ENCODE measurements at places on chromosomes 5 and 9.
A peak's percentile ranks its signal among the peaks of the same experiment; 100 is the strongest.

GRCh38 chr5:52896534-52897237 is 92.5 kb upstream of the ITGA2 start:
- DNase-seq: no peak

GRCh38 chr9:104009826-104010225 is 84.3 kb upstream of the SMC2 start:
- DNase-seq: no peak

GRCh38 chr9:93127395-93127911 is 6.6 kb downstream of the NINJ1 start:
- DNase-seq: no peak

GRCh38 chr5:59038798-59039295 is 456.0 kb downstream of the RAB3C start:
- no peak for DNase-seq

GRCh38 chr9:93686880-93687236 is 110.5 kb downstream of the PHF2 start:
- no peak for DNase-seq

- no peak for DNase-seq
Observed at GRCh38 chr9:99029083-99029645, 75.7 kb upstream of the TGFBR1 start.

DNA sequence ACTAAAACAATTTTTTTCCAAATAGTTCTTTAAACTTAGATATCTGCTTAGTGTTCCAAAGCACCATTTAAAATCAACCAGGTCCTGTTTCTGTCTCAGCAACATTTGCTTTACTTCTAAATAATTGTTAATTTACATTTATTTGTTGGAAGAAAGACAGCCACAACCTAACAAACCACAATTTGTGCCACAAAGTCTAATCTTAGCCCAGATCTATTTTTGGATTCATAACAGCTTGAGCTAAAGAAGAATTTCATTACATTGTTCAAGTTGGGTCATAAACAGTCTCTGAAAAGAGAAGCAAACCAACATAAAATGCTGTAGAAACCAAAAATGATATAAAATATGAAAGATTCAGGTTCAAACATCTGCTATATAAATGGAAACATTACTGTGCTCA is 24.4 kb downstream of the MLLT3 start:
- DNase-seq: no peak

DNA sequence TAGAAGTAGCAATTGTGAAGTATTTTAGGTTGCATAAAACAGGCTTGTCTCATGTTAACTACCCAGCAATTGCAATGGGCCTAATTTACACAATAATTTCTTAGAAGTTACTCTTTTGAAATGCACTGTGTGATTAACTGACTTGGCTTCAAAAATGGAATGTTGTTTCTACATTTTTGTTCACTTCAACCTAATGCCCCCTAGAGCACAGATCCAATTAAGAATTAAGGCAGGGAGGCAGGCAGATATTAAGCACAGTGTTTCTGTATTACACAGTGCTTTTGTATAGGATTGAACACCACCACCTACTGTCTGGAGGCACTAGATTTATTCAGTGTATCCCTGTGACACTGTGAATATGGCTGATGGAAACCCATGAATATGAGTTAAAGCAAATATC is 302.1 kb downstream of the FBXL17 start:
- DNase-seq: no peak

GRCh38 chr9:132182314-132183091 is 20.6 kb downstream of the NTNG2 start:
- DNase-seq: peak; percentile 65

DNA sequence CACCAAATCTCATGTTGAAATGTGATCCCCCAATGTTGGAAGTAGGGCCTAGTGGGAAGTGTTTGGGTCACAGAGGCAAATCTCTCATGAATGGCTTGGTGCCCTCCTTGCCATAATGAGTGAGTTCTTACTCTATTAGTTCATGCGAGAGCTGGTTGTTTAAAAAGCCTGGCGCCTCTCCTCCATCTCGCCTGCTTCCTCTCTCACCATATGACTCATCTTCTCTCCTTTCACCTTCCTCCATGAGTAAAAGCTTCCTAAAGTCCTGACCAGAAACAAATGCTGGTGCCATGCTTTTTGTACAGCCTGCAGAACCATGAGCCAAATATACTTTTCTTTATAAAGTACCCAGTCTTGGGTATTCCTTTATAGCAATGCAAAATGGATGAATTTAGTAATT is 20.9 kb upstream of the ARHGAP26 start:
- DNase-seq: no peak

DNA sequence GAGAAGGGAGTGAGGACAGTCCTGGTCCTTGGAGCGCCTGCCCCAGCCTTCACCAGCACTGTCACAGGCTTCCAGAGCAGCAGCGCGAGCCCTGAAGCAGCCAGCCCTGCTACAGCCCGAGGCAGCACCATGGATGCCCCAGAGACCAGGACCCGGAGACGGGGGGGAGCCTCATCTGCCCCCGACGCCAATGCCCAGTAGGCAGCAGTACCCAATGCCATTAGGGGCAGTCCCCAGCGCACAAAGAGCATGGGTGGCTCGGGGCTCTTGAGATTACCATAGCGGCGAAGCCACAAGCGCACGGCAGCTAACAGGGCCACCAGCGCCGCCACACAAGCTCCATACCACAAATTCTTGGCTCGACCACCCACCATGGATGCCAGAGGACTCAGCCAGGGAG is 4.9 kb downstream of the PIGO start:
- DNase-seq: no peak

GRCh38 chr9:16575142-16575985 is 295.1 kb downstream of the BNC2 start:
- no peak for DNase-seq

DNA sequence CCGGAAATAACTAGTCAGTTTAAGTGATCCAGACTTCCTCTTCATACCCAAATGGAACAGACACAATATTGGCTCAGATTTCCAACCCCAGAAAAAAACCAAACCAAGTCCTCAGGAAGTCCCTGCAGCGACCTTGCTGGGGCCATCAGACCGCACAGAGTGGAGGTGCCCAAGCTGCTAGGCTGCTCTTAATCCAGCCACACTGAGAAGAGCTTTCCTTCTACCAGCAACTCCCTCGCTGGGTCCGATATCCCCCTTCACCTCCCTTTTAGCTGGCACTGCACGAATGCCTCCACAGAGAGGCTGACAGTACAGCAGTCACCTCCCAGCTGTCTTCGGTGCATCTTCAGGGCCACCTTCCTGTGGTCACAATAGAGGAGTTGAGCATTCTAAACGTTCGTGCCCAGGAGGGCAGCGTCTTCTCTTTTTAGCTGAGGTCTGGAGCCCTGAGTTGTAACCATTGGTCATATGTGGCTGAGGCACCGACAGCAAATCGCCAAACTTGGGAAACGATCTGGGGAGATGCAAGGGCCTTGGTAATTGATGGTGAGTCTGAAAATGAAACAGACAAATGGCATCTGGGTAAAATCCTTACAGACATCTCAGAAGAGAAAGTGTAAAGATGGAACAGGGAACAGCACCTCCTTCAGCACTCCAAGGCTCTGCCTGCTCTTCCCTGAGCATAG is 5.7 kb downstream of the NAIF1 start:
- DNase-seq: no peak

DNA sequence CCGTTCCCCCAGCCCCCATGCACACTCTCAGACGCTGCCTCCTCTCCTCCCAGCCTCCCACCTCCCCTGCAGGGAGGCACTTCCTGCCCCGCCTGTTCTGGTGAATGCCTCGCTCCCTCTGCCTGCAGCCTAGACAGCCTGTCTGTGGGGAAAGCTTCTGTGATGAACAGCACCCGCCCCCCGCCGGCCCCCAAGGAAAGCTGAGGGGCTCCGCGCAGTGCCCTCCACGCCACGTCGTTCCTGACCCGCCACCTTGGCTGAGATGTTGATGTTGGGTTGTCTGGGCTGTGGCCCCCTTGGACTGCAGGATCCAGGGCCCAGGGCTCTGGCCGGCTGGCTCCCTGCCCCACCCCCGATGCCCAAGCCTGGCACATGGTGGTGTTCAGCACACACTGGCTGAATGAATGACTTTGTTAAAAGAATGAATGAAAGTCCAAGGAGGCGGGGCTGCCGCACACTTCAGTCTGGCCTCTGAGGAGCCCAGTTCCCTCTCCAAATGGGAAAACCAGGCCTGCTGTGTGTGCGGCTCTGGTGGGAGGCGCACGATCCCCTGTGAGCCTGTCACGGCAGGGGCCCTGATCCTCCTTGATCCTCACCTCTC is 2.1 kb upstream of the MYMK start:
- DNase-seq: no peak

DNA sequence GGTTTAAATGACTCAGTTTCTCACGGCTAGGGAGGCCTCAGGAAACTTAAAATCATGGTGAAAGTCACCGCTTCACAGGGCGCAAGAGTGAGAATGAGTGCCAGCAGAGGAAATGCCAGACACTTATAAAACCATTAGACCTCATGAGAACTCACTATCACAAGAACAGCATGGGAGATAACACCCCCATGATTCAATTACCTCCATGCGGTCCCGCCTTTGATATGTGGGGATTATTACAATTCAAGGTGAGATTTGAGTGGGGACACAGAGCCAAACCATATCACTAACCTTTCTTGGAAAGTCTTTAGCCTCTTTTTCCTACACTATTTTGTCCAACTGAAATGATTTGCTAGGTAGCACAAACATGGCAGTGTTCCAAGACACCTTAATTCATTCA is 533.9 kb upstream of the NUDT12 start:
- no peak for DNase-seq

DNA sequence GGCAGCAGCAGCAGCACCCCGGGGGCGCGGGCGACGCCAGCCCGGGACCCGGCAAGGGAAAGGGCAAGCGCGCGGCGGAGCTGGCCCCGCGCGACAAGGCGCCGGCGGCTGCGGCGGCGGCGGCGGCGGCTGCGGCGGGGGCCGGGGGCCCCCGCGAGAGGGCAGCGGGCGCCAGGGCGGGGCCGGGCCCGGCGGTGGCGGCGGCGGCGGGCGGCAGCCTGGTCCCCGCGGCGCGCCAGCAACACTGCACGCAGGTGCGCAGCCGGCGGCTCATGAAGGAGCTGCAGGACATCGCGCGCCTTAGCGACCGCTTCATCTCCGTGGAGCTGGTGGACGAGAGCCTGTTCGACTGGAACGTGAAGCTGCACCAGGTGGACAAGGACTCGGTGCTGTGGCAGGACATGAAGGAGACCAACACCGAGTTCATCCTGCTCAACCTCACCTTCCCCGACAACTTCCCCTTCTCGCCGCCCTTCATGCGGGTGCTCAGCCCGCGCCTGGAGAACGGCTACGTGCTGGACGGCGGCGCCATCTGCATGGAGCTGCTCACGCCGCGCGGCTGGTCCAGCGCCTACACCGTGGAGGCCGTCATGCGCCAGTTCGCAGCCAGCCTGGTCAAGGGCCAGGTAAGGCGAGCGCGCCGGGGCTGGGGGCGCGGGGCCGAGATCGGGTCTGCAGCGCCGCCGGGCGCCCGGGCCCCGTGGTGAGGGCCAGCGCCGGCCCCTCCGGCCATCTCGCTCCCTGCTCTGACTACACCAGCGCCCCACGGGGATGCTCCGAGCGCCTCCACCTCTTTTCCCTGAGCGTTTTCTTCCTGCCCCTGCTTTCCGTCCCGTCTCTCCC is at the start of gene UBE2QL1:
TSS of gene UBE2QL1 (plus strand) at position 238 of the 843 bp plus-strand sequence. CDS start at position 273, 35 bp downstream.
- no peak for DNase-seq

- peak; percentile 14 for DNase-seq
Observed at GRCh38 chr9:119284118-119284517, 85.1 kb downstream of the BRINP1 start.

- no peak for DNase-seq
Observed at GRCh38 chr5:31197183-31197582, 3.7 kb downstream of the CDH6 start.

GRCh38 chr5:82735160-82735789 is 341.9 kb downstream of the TMEM167A start:
- no peak for DNase-seq

GRCh38 chr9:24011881-24012280 is 185.8 kb upstream of the ELAVL2 start:
- DNase-seq: no peak

- peak; percentile 45 for DNase-seq
Observed at GRCh38 chr5:118095115-118095514, 893.2 kb downstream of the DTWD2 start.

DNA sequence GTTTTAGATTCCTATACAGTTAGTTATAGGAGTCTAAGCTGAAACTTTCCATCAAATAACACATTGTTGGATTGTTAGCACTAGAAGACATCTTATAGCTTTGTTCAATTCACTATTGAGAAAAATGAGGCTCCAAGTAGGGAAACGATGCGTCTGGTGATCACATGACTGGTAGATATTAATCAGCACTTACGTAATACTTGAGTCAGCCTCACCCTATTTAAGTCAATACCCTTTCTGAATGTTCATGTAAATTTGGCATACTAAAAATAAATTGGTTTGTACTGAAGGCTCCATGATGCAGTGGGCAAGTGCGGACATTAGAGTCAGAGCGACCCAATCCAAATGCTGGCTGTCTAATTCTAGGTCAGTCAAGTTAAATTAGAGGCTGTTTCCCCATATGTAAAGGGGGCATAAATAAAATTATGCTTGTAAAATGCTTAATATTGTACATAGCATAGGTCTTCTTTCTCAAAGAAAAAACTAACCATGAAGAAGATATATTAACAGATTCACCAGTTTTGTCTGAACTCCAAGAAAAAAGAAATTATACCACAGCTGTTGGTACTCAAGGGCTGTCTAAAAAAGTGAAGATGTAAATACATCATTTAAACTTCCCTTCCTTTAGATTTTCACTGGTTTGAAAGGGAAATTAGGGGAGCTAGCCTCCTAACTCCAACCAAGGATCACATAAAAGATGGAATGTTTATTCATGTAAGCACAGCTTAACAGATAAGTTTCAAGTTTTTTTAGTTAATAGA is 406.6 kb upstream of the TLE4 start:
- DNase-seq: no peak

DNA sequence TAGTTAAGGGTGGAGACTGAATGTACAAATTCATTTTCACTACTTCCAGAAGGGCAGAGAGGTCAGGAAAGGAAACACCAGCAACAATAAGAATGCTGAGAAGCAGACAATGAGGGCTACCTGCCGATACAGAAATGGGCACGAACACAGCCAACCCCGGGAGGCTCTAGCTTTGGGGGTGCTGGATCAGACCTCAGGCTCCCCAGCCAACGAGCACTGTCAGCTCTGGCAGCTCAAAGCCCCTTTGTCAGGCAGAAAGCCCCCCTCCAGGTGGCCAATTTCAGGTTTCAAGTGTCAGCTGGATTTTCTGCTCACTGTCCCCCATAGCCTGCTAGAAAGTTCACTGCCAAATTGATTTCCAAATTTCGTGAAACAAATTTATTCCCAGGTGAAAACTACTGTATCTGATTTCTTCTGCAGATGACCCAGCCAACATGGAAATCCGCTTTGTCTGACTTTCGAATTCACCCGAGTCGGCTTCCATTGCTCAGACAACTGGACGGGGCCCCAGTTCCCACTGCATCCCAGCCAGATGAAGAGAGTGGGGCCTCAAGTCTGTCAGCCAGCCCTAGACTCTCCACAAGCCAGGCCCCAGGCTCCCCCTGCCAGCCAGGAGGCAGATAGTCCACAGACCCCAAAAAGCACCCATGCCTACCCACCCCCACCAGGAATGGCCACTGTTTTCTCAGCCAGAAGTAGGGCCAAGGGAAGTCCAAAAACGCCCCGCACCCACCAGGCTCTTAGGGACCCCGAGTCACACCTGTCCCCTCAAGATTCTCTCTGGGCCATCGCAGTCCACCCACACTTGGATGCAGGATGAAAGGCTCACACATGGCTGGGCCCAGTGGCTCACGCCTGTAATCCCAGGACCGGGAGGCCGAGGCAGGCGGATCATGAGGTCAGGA is 96.5 kb upstream of the PHYKPL start:
- no peak for DNase-seq

GRCh38 chr5:56088967-56089829 is 94.4 kb upstream of the IL6ST start:
- DNase-seq: no peak

GRCh38 chr5:44536650-44537260 is 147.5 kb upstream of the FGF10 start:
- peak; percentile 23 for DNase-seq

- no peak for DNase-seq
Observed at GRCh38 chr5:142915813-142916424, 145.7 kb downstream of the ARHGAP26 start.

Measured in NCI-H446 treated with DMSO at 0.1 percent for 48 hours (cell line).